ENCODE measurements at places on chromosomes 1 and 21.
A peak's percentile ranks its signal among the peaks of the same experiment; 100 is the strongest.

GRCh38 chr1:87632232-87632631, 303.6 kb downstream of the LMO4 start:
- no peak for DNase-seq

- no peak for DNase-seq
These were observed 114.1 kb upstream of the ETS2 start for GRCh38 chr21:38691631-38692030.

GRCh38 chr1:184050636-184051035, 894 bp upstream of the TSEN15 start:
- no peak for DNase-seq

DNA sequence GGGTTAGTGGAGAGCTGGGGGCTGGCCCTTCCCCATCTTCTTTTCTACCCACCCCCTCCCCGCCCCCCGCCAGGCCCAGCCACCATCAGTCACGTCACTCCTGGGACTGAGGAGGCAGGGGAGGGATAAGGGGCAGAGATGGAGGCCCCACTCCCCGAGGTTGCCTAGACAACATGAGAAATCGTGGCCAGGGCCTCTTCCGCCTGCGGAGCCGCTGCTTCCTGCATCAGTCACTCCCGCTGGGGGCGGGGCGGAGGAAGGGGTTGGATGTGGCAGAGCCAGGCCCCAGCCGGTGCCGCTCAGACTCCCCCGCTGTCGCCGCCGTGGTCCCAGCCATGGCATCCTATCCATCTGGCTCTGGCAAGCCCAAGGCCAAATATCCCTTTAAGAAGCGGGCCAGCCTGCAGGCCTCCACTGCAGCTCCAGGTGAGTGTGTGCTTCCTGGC, 1.2 kb downstream of the AMPD2 start:
- DNase-seq: peak; percentile 98

- no peak for DNase-seq
These were observed 882 bp upstream of the FCAMR start for GRCh38 chr1:206971029-206971655.

GRCh38 chr1:56363007-56363770, 216.2 kb downstream of the PLPP3 start:
- DNase-seq: no peak

DNA sequence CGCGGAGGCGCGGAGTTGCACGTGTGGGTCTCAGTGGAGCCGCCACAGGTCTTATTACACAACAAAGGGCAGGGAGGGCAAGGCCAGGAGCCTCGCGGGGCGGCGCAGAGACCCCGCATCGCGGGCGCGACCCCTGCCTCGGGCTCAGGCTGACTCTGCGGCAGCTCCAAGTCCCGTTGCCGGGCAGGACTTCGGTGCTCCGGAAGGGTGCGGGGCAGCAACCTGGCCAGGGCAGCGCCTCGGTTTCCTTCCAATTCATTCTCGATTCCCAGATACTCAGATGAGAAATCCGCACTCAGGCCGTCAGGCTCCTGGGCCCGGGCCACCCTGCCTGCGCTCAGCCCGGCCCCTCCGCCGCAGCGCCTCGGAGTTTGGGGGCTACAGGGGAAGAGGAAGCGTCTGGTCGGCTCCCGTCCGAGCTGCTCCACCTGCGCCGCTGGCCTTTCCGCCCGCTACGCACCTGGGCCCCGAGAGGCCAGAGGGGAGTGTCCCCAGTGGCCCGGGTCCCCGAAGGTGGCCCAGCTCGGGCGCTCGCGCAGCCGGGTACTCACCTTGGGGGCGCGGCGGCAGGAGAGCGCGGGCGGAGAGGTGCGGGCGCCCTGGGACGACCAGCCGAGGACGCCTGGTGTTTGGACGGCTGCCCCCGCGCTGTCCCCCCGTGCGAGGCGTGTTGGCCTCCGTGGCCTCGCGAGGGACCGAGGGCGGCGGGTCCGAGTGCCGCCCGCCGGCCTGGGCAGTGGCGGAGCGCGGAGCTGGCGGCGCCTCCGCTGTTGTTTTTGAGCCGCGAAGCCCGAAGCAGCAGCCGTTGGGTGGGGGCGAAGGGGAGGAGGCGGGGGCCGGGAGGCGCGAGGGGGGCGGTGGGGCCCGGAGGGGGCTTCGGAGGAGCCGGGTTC, 1.1 kb upstream of the PRDM16 start:
- DNase-seq: no peak

- no peak for DNase-seq
These were observed 136.7 kb downstream of the FCRL5 start for GRCh38 chr1:157415661-157416060.

GRCh38 chr1:168531615-168532345, 12.0 kb downstream of the XCL2 start:
- no peak for DNase-seq

GRCh38 chr1:74571891-74572290, 59.5 kb upstream of the LRRC53 start:
- DNase-seq: no peak

- no peak for DNase-seq
These were observed 203.7 kb upstream of the ESRRG start for GRCh38 chr1:216926720-216927510.

- peak; percentile 98 for DNase-seq
These were observed 5.7 kb upstream of the ZNF683 start for GRCh38 chr1:26378088-26378878.

GRCh38 chr1:10280439-10281350, 70.3 kb downstream of the KIF1B start:
- no peak for DNase-seq

- no peak for DNase-seq
These were observed 48.4 kb downstream of the LTN1 start for GRCh38 chr21:28944296-28944695.

- DNase-seq: no peak
These were observed 151.3 kb upstream of the PTGFR start for GRCh38 chr1:78339490-78339889.

DNA sequence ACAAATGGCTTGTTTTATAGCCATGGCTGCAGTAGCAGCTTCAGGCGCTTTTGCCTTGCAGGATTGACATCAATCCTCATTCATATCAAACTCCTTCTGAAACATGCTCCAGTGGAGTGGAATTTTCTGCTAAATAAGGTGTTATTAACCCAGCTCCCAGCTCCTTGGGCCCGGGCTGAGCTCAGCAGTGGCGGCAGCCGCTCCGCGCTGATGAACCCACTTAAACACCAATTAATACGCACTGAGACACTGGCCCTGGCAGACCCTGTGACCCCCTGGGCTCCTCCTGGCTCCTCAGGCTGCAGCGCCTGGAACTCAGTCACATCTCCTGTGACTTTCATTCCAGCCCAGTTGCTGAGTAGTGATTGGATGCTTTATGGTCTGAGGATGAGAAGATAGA, 137.4 kb upstream of the GRIK3 start:
- DNase-seq: no peak

- no peak for DNase-seq
These were observed 12.8 kb downstream of the ZNF362 start for GRCh38 chr1:33268927-33269610.

All from CMK (cell line).